ENCODE measurements at places on chromosomes 7 and 10.

GRCh38 chr7:152601305-152601798 is 74.6 kb downstream of the XRCC2 start:
- H3K27ac ChIP-seq, result no peak overlapping the region
- DNase-seq, result no peak
- H3K36me3 ChIP-seq, result no peaks in the 10 kb centered on the region
- H3K4me1 ChIP-seq, result no peaks in the 10 kb centered on the region

DNA sequence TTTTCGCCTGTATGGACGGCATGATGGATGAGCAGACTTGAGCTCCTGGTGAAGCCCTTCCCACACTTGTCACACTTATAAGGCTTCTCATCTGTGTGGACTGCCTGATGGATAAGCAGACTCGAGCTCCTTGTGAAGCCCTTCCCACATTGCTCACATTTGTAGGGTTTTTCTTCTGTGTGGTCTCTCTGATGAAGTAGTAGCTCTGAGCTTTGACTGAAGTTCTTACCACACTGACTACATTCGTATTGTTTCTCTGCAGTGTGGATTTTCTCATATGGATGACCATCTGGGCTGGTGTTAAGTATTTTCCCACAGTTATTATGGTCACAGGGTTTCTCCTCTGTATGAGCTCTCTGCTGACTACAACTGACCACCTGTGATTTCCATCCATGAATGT is 17.2 kb downstream of the ZNF239 start:
- DNase-seq, result no peak
- H3K4me1 ChIP-seq, result no peaks in the 10 kb centered on the region
- H3K27me3 ChIP-seq, result no peaks in the 10 kb centered on the region
- no peak overlapping the region for H3K4me3 ChIP-seq
- no peak overlapping the region for H3K27ac ChIP-seq
- H3K36me3 ChIP-seq, result no peaks in the 10 kb centered on the region

GRCh38 chr10:110885932-110886674 is 14.4 kb downstream of the PDCD4 start:
- no peaks in the 10 kb centered on the region for H3K27me3 ChIP-seq
- no peaks in the 10 kb centered on the region for H3K36me3 ChIP-seq
- no peak for DNase-seq
- no peak overlapping the region for H3K4me3 ChIP-seq
- H3K4me1 ChIP-seq, result peaks cover 30% of the 10 kb centered on the region

DNA sequence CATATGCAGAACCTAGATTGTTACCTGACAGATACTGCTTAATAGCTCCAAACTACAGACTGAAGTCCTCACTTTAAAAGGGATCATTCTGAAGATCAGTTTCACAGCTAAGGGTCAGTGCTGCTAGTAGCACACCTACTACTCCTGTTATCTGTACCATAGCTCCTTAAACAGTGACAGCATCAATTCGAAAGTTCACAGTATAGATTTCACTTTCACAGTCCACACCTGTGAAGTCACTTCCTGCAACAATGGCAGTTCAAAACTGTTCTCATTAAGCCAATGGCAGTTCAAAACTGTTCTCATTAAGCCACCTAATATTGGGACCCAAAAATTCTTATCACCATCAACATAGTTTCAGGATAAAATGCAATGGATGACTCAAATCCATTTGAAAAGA is 10.7 kb upstream of the FHIP2A start:
- no peak for DNase-seq
- no peaks in the 10 kb centered on the region for H3K4me1 ChIP-seq
- no peaks in the 10 kb centered on the region for H3K36me3 ChIP-seq
- no peak overlapping the region for H3K27ac ChIP-seq
- H3K4me3 ChIP-seq, result no peak overlapping the region

GRCh38 chr7:26046878-26047277 is 105.1 kb upstream of the NFE2L3 start:
- H3K4me1 ChIP-seq, result no peaks in the 10 kb centered on the region
- no peak overlapping the region for H3K27ac ChIP-seq
- H3K27me3 ChIP-seq, result peaks cover 11% of the 10 kb centered on the region
- no peak overlapping the region for H3K4me3 ChIP-seq
- DNase-seq, result no peak
- no peaks in the 10 kb centered on the region for H3K36me3 ChIP-seq

DNA sequence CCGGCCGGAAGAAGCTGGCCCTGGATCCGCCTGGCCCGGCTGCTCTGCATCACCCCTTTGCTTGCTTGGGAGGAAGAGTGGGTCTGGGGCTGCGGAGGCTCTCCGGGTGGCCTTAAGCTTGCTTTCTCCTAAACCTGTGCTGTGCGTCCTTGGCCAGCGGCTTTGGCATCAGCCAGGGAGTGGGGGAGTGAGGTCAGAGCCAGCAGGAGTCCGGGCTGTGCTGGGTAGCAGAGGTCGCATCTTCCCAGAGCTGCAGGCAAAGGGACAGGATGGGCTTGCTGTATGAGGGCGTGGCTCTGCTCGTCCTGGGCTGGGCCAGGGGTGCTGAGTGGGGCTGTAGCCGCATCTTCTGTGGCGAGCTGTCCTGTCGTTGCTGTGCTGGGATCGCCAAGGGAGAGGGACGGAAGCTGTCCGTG is 21.1 kb downstream of the BNIP3 start:
- DNase-seq, result no peak
- H3K27ac ChIP-seq, result no peak overlapping the region
- H3K27me3 ChIP-seq, result no peaks in the 10 kb centered on the region

GRCh38 chr7:81845744-81846241 is 75.9 kb upstream of the HGF start:
- no peak overlapping the region for H3K4me3 ChIP-seq
- H3K36me3 ChIP-seq, result no peaks in the 10 kb centered on the region
- no peak for DNase-seq
- no peaks in the 10 kb centered on the region for H3K27me3 ChIP-seq
- H3K4me1 ChIP-seq, result no peaks in the 10 kb centered on the region

- peak; percentile 16 for DNase-seq
- no peak overlapping the region for H3K4me3 ChIP-seq
- peaks cover 7% of the 10 kb centered on the region for H3K27me3 ChIP-seq
- no peaks in the 10 kb centered on the region for H3K36me3 ChIP-seq
- no peak overlapping the region for H3K27ac ChIP-seq
These were observed 772.4 kb downstream of the GRID1 start for GRCh38 chr10:85594239-85594638.

DNA sequence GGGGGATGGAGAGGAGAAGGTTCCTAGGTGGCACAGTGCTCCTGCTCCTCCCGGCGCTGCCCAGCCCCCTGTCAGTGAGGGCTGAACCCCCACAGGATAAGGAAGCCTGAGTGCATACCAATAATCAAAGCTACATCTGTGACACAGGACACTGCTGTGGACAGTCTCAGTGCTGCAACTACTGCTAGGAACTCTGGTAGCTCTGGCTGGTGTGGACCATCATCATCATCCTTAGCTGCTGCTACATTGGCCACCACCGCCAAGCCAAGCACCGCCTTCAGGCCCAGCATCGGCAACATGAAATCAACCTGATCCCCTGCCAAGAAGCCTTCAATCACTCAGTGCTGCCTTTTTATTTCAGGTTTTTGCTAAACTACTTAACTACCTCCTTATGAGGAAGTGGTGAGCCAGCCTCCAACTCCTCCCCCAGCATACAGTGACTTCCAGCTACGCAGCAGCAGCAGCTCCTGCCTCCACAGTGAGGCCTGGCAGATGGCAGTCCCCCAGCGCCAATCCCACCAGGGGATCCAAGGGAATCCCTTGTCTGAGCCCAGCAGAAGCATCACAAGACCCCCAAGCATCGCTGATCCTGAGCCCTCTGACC is 32.1 kb upstream of the SLC26A4 start:
- no peaks in the 10 kb centered on the region for H3K4me1 ChIP-seq
- no peak for DNase-seq
- H3K27ac ChIP-seq, result no peak overlapping the region
- H3K4me3 ChIP-seq, result no peak overlapping the region
- H3K36me3 ChIP-seq, result no peaks in the 10 kb centered on the region

- no peak for DNase-seq
- H3K4me3 ChIP-seq, result no peak overlapping the region
- H3K27me3 ChIP-seq, result no peaks in the 10 kb centered on the region
- no peak overlapping the region for H3K27ac ChIP-seq
These were observed 104.1 kb upstream of the LAMB4 start for GRCh38 chr7:108234281-108234680.

- no peak overlapping the region for H3K27ac ChIP-seq
- no peaks in the 10 kb centered on the region for H3K36me3 ChIP-seq
- H3K27me3 ChIP-seq, result no peaks in the 10 kb centered on the region
- peaks cover 32% of the 10 kb centered on the region for H3K4me1 ChIP-seq
- H3K4me3 ChIP-seq, result no peak overlapping the region
- DNase-seq, result no peak
These were observed 36.4 kb downstream of the ADAP1 start for GRCh38 chr7:918118-918425.

- H3K36me3 ChIP-seq, result no peaks in the 10 kb centered on the region
- H3K4me3 ChIP-seq, result no peak overlapping the region
- no peak overlapping the region for H3K27ac ChIP-seq
- H3K27me3 ChIP-seq, result peaks cover 14% of the 10 kb centered on the region
- no peak for DNase-seq
- H3K4me1 ChIP-seq, result no peaks in the 10 kb centered on the region
These were observed 22.9 kb downstream of the CRHR2 start for GRCh38 chr7:30659312-30659711.

DNA sequence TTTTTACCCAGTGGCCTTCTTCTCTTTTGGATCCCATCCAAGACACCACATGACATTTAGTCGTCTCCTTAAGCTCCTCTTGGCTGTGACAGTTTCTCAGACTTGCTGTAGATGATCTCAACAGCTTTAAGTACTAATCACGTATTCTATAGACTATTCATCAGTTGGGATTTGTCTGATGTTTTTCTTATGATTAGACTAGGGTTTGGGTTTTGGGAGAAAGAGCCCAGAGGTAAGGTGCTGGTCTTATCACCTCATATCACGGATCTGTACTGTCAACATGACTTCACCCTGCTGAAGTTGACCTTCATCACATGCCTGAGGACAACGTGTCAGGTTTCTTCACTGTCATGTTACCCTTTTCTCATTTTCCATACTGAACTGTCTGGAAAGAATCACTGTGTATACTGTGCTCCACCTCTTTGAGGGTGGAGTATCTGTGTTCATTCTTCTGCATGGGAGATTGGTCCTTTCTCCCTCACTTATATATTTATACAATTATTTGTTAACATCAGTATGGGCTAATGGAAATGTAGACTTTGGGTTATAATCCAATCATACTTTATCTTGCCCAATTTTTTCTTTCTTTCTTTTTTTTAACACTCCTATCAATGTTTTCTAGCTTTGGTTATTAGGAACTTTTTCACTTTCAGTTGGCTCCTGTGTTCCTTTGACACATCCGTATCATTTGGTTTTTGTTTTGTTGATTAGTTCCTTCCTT is 6.4 kb upstream of the HKDC1 start:
- no peak overlapping the region for H3K27ac ChIP-seq
- H3K36me3 ChIP-seq, result no peaks in the 10 kb centered on the region
- DNase-seq, result no peak
- peaks cover 5% of the 10 kb centered on the region for H3K4me1 ChIP-seq
- no peak overlapping the region for H3K4me3 ChIP-seq

- no peaks in the 10 kb centered on the region for H3K36me3 ChIP-seq
- H3K27ac ChIP-seq, result no peak overlapping the region
- peaks cover 14% of the 10 kb centered on the region for H3K4me1 ChIP-seq
- peaks cover 25% of the 10 kb centered on the region for H3K27me3 ChIP-seq
- no peak overlapping the region for H3K4me3 ChIP-seq
These were observed 32.4 kb downstream of the CALML3 start for GRCh38 chr10:5557040-5557721.

- DNase-seq, result no peak
- no peaks in the 10 kb centered on the region for H3K27me3 ChIP-seq
- H3K4me3 ChIP-seq, result no peak overlapping the region
- no peak overlapping the region for H3K27ac ChIP-seq
- no peaks in the 10 kb centered on the region for H3K36me3 ChIP-seq
These were observed 14.4 kb upstream of the NPVF start for GRCh38 chr7:25242678-25243077.

- H3K27ac ChIP-seq, result no peak overlapping the region
- DNase-seq, result no peak
- H3K4me1 ChIP-seq, result no peaks in the 10 kb centered on the region
- no peaks in the 10 kb centered on the region for H3K36me3 ChIP-seq
- no peaks in the 10 kb centered on the region for H3K27me3 ChIP-seq
These were observed 66.0 kb downstream of the CALD1 start for GRCh38 chr7:134845461-134845860.

DNA sequence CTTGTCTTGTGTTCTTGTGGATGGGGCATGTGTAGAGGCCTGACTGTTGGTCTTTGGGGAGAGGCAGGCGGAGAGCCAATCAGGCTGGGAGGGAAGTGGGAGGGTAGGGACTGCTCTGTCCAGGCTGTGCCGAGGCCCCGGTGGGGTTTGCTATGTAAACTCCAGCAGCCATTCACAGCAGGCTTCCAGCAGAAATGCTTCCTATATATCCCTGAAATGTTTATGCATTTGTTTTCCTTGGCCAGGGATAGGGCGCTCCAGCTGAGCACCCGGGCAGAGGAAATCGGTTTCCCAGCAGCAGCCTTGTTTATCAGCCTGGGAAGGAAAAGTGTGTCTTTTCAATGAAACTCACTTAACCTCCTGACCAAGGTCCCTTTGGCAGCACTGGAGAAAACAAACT is 18.3 kb upstream of the AQP1 start:
- H3K27ac ChIP-seq, result no peak overlapping the region
- H3K36me3 ChIP-seq, result no peaks in the 10 kb centered on the region
- no peak overlapping the region for H3K4me3 ChIP-seq
- DNase-seq, result no peak
- peaks cover 14% of the 10 kb centered on the region for H3K27me3 ChIP-seq

- H3K27me3 ChIP-seq, result peaks cover 52% of the 10 kb centered on the region
- no peak overlapping the region for H3K27ac ChIP-seq
- H3K4me3 ChIP-seq, result no peak overlapping the region
- no peaks in the 10 kb centered on the region for H3K4me1 ChIP-seq
These were observed 25.5 kb upstream of the PCBD1 start for GRCh38 chr10:70913893-70914240.

DNA sequence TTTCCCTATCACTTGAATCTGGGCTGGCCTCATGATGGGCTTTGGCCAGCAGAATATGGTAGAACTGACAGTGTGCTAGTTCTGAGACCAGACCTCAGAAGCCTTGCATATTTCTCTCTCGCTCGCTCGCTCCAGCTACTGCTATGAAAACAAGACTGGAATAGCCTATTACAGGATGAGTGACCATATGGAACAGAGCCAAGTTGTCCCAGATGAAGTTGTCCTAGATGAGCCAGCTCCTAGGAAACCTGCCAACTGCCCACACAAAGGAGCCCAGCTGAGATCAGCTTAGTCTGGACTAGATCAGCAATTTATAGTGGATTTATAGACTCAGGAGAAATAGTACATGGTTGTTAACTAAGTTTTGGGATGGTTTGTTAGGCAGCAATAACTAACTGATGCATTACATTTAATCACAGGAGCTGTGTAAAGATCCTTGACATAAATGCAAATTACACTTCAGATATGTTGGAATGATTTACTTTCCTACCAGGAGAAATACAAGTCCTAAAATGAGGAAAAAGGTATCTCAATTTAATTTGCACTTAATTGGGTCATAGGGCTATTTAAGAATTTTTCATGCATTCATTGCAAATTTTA is 6.8 kb upstream of the HECW1 start:
- no peak overlapping the region for H3K27ac ChIP-seq
- peaks cover 8% of the 10 kb centered on the region for H3K27me3 ChIP-seq
- no peak for DNase-seq
- no peaks in the 10 kb centered on the region for H3K36me3 ChIP-seq
- no peak overlapping the region for H3K4me3 ChIP-seq

Measured in T-cell (primary cell).